ENCODE measurements at places on chromosomes 12 and 14.
A peak's percentile ranks its signal among the peaks of the same experiment; 100 is the strongest.

GRCh38 chr14:96754845-96755184, 42.4 kb upstream of the VRK1 start:
- H3K27me3 ChIP-seq = peaks cover 40% of the 10 kb centered on the region
- no peak overlapping the region for H3K4me3 ChIP-seq
- H3K36me3 ChIP-seq = no peaks in the 10 kb centered on the region
- no peaks in the 10 kb centered on the region for H3K4me1 ChIP-seq

DNA sequence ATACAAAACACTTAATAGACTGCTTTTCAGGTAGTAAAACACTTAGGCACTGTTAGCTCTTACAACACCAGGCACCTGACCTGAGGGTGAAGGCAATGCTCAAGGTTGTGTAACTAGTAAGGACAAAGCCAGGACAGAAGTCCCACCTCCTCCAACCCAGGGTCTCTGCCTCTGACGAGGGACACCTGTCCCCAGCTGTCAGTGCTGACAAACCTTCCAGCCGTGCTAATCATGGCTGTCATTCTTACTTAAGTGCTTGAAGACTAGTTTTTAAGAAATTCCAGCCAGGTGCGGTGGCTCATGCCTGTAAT, 62.5 kb upstream of the MAX start:
- H3K4me3 ChIP-seq = no peak overlapping the region
- H3K27ac ChIP-seq = peak overlapping the region; percentile 55
- H3K27me3 ChIP-seq = no peaks in the 10 kb centered on the region
- H3K4me1 ChIP-seq = no peaks in the 10 kb centered on the region
- no peak for DNase-seq

DNA sequence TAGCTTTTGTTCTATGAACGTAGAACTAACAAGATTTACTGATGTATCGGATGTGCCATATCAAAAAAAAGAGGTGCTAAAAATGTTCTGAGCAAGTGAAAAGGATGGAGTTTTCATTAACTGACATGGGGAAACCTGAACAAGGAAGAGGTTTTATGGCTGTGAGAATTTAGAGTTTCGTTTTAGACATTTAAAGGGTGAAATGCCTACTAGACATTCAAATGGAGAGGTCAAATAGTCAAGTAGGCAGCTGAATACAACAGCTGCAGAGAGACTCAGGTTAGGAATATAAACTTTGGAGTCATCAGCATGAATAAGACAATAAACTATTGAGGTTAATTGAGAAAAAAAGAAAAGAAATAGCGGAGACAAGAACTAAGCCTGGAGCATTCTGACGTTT, 364.9 kb upstream of the GARIN6 start:
- H3K4me3 ChIP-seq = no peak overlapping the region
- no peaks in the 10 kb centered on the region for H3K36me3 ChIP-seq
- no peaks in the 10 kb centered on the region for H3K4me1 ChIP-seq
- DNase-seq = no peak

GRCh38 chr12:56996793-56997545, 9.4 kb downstream of the ZBTB39 start:
- no peak overlapping the region for H3K4me3 ChIP-seq
- H3K36me3 ChIP-seq = peaks cover 3% of the 10 kb centered on the region
- DNase-seq = no peak
